Activated naive CD4-positive, alpha-beta T cell (primary cell): ENCODE measurements at places on chromosomes 13 and 19.

GRCh38 chr19:33395561-33396550 is 22.3 kb downstream of the CEBPG start:
- no peak for DNase-seq

DNA sequence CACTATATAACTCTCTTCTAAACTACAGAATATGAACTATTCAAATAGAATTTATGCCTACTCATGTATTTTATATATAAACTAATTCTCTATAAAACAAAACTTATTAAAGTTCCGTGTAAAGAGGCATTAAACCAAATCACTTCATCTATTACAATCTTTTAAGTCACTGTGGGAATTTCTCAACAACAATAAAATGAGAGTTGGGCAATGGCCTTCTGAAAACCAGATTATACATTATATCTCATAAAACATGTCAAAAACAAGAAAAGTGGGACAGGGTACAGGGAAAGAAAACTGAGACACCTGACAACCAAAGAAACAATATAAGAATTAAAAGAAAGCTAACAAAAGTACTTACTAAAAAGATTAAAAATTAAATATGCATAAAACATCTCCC is 145.2 kb downstream of the DIAPH3 start:
- DNase-seq = no peak

GRCh38 chr19:5058521-5059212 is 89.8 kb downstream of the KDM4B start:
- DNase-seq = no peak

GRCh38 chr13:86201477-86201876 is 402.3 kb upstream of the SLITRK6 start:
- DNase-seq = no peak

GRCh38 chr19:14497228-14497921 is 1.4 kb upstream of the GIPC1 start:
- no peak for DNase-seq

DNA sequence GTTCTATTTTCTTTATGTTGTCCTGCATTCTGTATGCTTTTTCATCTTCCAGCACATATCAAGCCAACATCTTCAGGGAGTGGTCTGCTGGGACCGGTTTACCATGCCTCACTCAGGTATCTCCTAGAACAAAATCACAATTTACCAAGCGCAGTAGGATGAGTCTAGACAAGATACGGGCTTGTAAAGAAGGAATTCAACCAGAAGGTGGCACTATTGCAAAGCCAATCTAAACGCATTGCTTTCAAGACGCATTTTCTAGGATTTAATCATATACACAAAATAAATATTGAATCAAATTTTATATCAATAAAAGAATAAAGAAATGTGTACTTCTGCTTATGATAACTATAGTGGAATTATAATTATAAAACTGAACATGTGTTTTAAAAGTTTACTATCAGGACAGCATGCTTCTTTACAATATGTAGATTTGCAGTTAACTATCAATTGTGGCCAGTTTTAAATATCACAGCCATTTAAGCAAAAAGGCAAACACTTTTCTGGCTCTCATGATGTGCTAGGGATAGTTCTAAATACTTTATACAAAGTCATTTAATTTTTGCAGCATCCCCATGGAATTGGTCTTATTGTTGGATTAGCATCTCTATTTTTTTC is 16.1 kb upstream of the TPP2 start:
- DNase-seq = no peak

DNA sequence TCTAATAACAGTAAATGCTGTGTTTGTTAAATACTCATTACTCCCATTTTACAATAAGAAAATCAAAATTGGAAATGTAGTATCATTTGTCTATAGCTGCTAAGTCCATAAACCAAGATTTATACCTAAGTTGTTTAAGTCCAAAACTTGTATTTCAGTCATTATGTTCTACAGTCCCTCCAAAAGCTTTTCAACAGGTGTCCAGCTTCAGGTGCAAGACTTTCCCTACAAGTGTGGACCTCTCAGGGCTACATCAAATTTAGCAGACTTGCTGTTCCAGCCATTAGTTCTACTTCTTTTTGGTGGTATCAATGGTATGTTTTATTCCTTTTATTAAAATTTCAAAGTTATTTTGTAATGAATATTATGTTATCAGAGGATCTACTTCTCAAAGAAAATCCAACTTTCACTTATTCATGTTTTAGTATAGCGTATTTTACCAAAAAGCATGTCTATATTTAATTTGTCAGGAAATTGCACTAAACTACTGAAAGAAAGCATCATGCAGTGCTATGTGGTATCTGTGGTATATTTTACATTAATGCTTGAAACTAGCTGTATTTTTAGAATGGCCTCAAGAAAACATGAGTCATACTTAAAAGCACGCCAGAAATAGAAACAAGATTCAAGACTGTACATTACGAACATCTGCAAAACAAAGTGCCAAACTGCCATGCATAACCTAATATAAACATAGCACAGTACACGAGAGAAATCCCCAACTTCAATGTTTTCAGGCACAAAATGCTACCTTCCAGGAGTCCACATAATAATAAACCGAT is 44.5 kb downstream of the VWA8 start:
- no peak for DNase-seq

DNA sequence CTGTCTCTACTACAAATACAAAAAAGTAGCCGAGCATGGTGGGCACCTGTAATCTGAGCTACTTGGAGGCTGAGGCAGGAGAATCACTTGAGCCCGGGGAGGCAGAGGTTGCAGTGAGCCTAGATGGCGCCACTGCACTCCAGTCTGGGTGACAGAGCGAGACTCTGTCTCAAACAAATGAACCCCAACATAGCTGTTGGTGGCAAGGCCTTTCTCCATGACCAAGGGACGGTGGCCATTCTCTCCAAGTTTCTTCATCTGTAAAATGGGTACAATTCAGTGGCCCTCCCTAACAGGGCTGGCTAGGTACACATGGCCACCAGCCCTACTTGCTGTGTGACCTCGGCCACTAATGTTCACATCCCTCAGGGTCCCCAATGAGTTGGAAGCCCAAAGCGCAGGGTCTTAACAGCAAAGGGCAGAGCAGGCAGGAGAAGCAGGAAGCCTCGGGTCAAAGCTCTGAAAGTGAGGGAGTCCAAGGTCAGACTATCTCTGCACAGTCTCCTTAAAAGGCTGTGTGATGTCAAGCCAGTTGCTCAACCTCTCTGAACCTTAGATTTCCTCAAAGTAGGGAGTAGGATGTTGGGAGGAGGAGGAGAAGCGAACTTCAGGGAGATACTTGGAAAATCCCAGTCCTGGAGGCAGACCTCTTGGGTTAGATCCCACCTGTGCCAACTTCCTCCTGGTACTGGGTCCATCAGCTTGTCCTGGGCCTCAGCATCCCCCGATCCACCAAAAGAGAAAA is 2.7 kb downstream of the JUND start:
- peak; percentile 40 for DNase-seq

DNA sequence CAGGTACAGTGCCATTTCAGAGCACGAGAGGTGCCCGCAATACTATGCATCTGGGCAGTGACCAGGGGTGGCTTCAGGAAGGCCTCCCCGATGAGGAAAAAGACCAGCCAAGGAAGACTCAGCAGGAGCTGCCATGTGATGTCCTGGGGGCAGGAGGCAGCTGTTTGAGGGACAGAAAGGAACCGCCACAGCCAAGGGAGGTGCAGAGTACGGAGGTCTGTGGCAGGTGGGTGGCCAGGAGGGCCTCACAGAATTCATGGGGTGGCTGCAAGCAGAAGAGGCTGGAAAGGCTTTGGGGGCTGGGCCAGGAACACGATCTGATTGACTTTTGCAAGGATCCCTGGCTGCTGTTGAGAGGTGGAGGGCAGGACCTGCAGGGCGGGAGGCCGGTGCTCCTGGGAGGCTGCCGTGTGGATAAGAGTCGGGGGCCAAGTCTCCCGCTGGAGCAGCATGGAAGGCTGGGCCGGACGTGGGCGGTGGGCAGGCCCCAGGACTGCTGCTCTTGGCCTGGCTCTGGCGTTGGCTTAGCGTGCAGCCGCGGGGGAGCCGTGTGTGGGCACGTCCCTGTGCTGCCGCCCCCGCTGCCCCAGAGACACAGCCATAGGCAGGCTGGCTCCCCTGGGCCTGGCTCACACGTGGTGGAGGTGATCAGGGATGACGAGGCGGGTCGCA is 29.1 kb downstream of the CEBPA start:
- DNase-seq = no peak

GRCh38 chr13:105921711-105922110 is 613.8 kb downstream of the EFNB2 start:
- no peak for DNase-seq

DNA sequence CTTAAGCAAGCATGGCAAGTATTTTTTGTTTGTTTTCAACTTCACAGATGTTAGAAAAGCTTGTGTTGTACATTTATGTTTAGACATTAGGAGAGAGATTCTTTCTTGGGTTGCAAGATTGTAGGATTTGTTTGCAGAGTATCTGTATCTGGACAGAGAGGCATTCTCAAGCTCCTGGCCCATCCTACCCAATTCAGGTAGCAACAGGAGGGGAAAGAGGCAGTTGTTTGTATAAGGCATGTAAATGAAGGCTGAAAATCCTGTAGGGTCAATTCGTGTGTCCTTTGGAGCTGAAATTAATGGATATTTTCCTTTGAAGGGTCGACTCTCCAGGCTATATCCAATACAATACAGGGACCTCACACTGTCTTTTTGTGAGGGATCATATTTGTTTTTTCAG is 147.3 kb downstream of the KCNRG start:
- no peak for DNase-seq

DNA sequence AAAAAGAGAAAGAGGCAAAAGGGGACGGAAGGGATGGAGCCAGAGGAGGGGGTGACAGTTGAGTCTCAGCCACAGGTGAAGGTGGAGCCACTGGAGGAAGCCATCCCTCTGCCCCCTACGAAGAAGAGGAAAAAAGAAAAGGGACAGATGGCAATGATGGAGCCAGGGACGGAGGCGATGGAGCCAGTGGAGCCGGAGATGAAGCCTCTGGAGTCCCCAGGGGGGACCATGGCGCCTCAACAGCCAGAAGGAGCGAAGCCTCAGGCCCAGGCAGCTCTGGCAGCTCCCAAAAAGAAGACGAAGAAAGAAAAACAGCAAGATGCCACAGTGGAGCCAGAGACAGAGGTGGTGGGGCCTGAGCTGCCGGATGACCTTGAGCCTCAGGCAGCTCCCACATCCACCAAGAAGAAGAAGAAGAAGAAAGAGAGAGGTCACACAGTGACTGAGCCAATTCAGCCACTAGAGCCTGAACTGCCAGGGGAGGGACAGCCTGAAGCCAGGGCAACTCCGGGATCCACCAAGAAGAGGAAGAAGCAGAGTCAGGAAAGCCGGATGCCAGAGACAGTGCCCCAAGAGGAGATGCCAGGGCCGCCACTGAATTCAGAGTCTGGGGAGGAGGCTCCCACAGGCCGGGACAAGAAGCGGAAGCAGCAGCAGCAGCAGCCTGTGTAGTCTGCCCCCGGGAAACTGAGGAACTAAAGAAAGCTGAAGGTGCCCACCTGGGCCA is 2.5 kb downstream of the POLR1G start:
- DNase-seq = no peak

DNA sequence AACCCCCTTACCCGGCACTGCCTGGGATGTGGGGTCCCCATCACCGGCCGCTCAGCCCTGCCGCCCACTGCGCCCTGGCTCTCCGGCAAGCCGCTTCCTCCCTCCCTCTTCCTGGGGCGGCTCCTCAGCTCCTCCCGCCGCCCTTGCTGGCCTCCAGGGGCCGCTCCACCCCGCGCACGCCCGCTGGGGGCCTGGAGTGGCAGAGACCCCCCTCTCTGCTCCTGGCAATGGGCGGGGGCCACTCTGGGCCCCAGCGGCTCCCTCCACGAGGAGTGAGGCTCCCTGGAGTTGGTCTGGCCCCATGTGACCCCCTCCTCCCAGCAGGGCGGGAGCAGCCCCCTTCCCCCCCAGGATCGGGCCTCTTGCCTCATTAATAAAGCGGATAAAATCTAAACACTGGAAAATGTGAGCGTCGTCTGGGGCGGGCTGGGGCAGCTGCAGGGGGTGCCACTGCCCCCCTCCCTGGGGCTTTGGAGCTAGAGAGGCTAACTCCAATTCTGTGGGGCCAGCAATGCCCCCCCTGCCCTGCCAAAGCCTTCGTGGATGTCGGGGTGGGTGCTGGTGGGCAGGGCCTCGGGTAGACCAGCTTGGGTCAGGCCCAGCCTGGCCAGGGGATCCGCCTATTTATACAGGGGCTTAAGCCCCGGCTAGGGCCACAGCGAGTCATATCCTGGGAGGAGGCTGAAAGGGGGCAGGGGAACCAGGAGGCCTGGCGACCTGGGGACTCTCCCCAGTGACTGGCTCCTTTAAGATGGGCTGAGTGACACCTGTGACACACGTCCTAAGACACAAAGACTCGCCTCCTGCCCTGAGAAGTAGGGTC is at the start of gene PTGER1:
Gene PTGER1 (minus strand): TSS at position 104 of the 823 bp plus-strand sequence. CDS start 1,034 bp downstream, outside the sequence.
- no peak for DNase-seq

- no peak for DNase-seq
Observed at GRCh38 chr19:2774083-2774679, 8.9 kb downstream of the SGTA start.

DNA sequence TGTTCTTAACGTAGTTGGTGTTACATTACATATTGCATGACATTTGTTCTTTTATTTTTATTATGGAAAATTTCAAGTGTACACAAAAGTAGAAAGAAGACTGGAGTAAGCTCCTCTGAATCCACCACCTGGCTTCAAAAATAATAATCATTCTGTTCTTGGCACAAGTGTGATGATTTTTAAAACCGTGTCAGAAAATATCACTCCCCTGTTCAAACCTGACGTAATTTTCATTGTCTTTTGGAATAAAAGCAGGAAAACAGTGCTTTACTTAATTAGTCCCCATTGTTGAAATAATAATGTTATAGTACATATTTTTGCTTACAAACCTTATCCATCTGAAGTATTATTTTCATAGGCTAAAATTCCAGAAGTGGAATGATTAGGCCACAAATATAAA is 41.3 kb upstream of the SCEL start:
- DNase-seq = no peak

DNA sequence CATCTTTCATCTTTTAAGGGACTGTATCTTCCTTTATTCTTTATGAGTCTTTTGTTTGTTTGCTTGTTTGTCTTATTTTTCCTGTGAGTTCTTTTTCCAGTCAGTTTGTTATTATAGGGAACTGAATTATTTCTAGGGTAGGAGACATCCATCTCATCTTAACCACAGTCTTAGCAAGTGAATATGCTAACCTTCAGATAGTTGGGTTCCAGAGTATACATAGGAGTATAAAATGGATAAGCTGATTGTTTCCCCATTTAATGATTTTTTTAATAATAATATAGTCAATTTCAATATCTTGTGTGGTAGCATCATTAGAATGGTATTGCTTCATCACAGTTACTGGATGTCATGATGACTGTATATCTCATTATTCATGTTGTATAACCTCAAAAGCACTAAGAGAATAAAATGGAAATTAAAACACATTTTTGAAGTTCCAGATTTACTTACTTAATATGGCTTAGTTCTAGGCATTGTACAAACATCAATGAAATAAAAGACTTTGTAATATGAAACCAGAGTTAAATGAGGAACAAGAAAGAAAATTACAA is 33.0 kb downstream of the GPC6 start:
- no peak for DNase-seq

GRCh38 chr19:47124937-47125668 is 5.5 kb upstream of the SAE1 start:
- no peak for DNase-seq

DNA sequence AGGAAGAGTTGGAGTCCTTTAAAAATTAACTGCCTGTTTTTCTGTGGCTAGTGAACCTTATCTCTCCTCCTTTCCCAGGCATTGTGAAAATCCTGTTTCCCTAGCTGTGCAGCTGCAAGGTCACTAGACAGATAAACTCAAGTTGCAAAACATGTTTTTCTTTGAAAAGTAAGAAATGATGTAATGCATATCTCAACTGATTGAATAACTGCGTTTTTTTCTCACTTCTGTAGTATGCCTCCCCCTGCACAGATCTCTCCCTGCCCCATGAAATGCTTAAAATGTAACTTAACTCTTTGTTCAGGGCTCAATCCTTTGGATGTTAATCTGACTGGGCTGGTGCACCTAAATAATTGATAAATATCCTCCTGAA is 27.7 kb upstream of the CYSLTR2 start:
- no peak for DNase-seq
